ENCODE measurements at places on chromosomes 2 and 18. TPM values are rescaled to one million over a fixed set of nuclear protein-coding genes. Genes with fewer than 3 reads are reported as not detected.

GRCh38 chr2:196389670-196390069 is 218.3 kb upstream of the STK17B start:
- no peak for DNase-seq

The RIT2 gene
- not detected for total RNA-seq

- peak; percentile 37 for DNase-seq
Observed at GRCh38 chr2:96856776-96857666, 795 bp downstream of the ANKRD39 start.

The VIT gene
- total RNA-seq, result not detected

- DNase-seq, result no peak
Observed at GRCh38 chr2:55115761-55116597, 65.7 kb upstream of the RTN4 start.

- DNase-seq, result no peak
Observed at GRCh38 chr2:3051266-3051665, 326.4 kb downstream of the EIPR1 start.

- DNase-seq, result peak; percentile 90
Observed at GRCh38 chr2:217695033-217695520, 307.7 kb downstream of the TNS1 start.

DNA sequence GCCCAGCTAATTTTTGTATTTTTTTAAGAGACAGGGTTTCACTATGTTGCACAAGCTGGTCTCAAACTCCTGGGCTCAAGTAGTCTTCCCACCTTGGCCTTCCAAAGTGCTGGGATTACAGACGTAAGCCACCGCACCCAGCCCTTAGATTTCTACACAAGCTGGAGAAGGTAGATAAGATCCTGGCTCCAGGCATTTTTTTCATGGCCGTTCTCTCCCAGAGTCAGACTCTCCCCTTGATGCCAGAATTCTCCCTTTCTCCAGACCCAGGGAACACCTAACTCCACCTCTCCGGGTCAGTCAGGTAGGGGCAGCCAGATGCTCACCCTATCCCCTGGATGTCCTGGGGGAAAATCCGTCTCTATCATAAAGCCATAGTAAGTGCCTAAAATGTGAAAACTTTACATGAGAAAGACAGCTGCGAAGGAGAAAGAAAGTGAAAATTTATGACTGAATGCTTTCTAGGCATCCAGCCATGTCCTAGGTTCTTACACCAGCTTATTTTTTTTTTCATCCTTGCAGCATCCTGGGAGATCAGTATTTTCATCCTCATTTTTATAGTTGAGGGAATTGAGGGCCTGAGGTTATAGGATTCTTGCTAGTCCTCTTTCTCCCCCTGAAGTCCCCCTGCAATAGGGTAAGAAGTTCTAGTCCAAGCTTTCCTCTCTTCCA is 16.3 kb downstream of the SIX3 start:
- DNase-seq, result no peak

DNA sequence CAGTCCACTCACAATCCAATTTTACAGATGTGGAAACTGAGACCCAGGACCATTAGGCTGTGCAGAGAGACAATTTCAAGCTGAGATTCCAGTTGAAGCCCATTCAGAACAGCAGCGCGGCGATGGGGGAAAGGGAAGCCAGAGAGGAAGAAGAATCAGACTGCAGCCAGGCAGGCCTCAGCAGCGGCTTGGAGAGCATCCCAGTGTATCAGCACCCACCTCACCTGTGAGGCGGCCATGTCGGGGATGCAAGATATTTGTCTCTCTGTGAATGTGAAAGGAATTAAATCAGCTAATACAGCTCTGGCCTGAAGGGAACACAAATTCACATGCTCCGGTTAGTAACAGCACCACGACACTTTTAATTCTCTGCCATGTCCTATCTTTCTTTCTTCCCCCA is 198.0 kb upstream of the SOX11 start:
- no peak for DNase-seq

GRCh38 chr2:220334871-220335590 is 707.6 kb downstream of the SLC4A3 start:
- DNase-seq, result no peak

DNA sequence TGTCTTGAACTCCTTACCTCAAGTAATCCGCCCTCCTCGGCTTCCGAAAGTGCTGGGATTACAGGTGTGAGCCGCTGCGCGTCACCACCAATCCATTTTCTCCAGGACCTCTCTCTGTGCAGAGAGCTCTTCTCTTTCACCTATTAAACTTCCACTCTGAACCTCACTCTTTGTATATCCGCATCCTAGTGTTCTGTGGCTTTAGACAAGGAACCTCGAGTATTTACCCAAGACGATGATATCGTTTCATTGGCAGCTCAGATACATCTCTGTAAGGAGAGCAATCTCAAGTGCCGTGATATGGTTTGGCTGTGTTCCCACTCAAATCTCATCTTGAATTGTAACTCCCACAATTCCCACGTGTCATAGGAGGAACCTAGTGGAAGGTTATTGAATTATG is 15.1 kb upstream of the WDR33 start:
- no peak for DNase-seq

- DNase-seq, result no peak
Observed at GRCh38 chr2:232338759-232339106, 39.8 kb upstream of the ALPP start.

GRCh38 chr2:189164746-189165145 is 14.8 kb downstream of the COL5A2 start:
- DNase-seq, result peak; percentile 10

GRCh38 chr2:181573140-181573736 is 83.7 kb downstream of the CERKL start:
- DNase-seq, result peak; percentile 60

DNA sequence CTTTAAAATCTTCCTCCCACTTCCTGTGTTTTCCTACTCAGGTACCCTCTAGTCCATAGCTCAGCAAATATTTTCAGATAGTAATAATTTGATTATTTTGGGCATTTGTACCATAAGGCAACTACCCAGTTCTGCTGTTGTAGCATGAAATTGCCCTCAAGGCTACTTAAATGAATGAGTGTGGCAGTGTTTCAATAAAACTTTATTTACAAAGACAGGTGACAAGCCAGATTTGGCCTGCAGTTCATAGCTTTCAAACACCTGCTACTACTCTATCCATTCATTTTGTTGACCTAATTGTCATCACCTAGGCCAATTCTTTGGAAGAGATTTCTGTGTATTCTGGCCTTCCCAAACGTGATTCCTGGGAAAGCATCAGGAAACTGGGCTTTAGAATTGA is 28.9 kb downstream of the NYAP2 start:
- no peak for DNase-seq

- peak; percentile 65 for DNase-seq
Observed at GRCh38 chr2:64873472-64873924, 115.7 kb upstream of the SLC1A4 start.

DNA sequence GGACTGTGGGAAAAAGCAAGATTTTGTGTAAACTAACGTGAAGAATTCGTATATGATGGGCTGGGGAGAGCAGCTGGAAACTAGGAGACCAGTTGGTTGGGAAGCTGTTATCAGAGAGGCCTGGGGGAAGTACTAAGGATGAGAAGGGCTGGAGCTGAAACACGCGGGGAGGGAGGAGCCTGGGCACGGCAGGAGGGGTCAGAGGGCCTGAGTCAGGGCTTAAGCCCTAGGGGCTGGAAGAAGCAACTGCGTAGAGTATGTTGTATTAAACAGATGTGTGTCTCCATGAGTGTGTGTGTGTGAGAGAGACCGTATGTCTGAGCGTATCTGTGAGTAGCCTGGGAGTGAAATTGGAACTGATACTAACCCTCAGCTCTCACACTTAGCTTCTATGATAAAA is 8.4 kb downstream of the POMC start:
- DNase-seq, result peak; percentile 42

- no peak for DNase-seq
Observed at GRCh38 chr2:25388491-25388890, 46.8 kb upstream of the DNMT3A start.

DNA sequence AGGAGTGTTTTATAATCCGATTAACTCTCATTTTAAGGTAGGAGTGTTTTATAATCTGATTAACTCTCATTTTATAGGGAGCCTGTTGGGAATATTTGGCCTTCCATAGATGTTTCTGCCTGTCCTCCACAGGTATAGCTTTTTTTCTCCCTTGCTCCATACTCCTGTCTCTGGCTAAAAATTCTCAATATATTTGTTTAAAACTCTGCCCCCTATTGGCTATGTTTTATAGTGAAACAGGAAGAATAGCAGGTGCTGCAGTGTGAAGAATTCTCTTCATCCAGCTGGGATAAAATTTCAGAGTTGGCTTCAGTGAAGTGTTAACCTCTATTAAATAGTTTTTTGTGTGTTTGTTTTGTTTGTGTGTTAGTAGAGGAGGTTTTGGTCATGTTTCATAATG is 1046.0 kb upstream of the TMEFF2 start:
- DNase-seq, result peak; percentile 62

GRCh38 chr2:154554046-154554445 is 144.4 kb upstream of the KCNJ3 start:
- no peak for DNase-seq

The POTEC gene
- not detected for total RNA-seq

- DNase-seq, result peak; percentile 18
Observed at GRCh38 chr18:36464126-36464651, 166.7 kb downstream of the FHOD3 start.

The KCNJ3 gene
- total RNA-seq, result 3.3 TPM

The KLHL14 gene
- total RNA-seq, result 69.8 TPM

DNA sequence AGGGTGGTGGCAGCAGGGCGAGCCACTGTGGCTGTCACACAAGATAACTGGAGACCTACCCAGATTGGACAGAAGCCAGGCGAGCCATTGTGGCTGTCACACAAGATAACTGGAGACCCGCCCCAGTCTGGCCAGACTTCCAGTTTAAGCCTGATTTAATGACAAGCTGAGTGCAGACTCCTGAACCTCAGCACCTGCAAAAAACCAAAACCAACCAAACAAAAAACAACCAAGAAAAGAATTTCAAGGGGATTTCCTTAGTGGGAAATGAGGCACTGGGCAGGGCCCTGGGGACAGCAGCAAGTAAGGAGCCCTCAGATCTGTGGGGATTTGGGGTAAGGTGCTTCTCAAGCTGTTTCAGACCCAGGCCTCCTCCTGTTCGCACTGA is 95.2 kb upstream of the BOD1L2 start:
- DNase-seq, result peak; percentile 78

DNA sequence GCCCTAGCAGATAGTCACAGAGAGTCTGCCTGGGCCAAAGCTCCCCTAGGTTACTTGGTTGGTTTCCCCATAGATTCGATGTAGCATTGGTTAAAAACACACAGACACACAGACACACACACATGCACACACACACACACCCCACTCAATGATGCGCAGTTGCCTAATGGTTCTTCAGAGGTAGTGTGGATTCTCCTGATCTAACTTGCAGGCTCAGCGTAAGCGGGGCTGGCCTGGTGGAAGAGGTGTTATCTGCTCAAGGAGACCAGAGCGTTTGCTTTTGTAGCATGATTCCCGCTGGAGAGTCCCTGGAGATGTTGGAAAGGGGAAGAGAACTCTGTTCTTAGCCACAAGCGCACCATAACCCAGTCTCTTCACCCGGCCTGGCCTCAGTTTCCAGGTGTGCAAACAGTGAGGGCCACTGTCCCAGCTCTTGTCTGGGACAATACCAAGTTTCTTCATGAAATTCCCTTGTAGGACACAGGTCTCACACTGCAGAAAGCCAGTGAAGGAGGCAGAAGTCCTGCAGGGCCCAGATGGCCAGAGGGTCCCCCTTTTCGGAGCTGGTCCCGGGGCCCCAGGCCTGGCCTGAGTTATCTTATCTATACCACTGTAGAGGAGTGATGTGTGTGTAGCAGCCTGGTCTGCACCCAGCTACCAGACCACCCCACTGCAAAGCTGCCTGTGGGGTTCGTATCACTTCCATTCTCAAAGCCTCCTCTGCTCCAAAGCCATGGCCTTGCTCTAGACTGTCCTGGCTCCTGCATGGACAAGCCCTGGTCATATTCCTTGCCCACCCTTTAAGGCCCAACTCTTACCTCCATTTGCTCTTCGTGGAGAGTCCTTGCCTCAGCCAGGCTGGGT is 3.7 kb downstream of the ACKR3 start:
- no peak for DNase-seq
